EH (cell line): ENCODE measurements at places on chromosomes 1 and 21.

- no peak for DNase-seq
Measured at GRCh38 chr1:56978819-56979218, 13.0 kb upstream of the C8B start.

- peak; percentile 94 for DNase-seq
Measured at GRCh38 chr1:16984717-16985116, 4.3 kb upstream of the MFAP2 start.

GRCh38 chr21:27953340-27954045 is 986.6 kb upstream of the ADAMTS5 start:
- peak; percentile 2 for DNase-seq

- no peak for DNase-seq
Measured at GRCh38 chr1:29470788-29471119, 234.4 kb downstream of the PTPRU start.

DNA sequence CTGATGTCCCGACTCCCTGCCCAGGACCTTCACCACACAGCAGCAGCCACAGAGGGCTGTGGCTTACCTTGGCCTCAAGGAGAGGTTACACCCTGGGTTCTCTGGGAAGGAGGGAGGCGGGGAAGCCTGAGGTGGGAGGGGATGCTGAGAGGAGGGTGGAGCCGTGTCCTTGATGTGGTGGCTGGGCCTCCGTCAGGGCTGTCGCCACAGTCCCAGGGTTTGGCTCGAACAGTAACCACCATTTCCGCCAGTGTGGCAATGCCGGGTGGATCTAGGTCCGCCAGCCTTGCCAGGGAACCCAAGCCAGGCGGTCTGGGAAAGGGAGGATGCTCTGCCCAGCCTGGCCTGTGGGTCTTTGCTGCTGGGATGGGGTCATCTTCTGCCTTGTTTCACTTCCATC is 18.4 kb upstream of the CDCA8 start:
- DNase-seq, result no peak

- DNase-seq, result no peak
Measured at GRCh38 chr1:48031676-48032075, 34.5 kb upstream of the TRABD2B start.

GRCh38 chr1:195744256-195744655 is 864.0 kb downstream of the KCNT2 start:
- DNase-seq, result no peak

- no peak for DNase-seq
Measured at GRCh38 chr1:80534606-80535360, 1266.0 kb upstream of the ADGRL2 start.
